ENCODE measurements at places on chromosomes 2 and 18.
A peak's percentile ranks its signal among the peaks of the same experiment; 100 is the strongest.

DNA sequence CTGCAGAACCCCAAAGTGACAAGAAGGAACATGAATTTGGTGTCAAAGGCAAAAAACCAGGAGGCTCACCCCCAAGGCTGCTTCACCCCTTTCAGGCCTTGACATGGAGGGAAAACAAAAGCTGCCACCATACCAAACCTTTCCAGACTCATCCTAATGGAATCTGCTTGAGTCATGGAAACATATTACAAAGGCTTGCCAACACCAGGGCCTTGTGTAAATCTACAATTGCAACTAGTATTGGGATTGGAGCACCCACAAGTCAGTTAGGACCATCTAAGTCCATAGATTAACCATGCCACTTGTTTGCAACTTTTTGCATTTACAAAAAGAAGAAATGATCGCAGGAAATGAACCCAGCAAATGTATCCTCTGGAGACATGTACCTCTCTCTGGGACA lies 297.6 kb downstream of the CDCA7 start:
- DNase-seq = peak; percentile 98

DNA sequence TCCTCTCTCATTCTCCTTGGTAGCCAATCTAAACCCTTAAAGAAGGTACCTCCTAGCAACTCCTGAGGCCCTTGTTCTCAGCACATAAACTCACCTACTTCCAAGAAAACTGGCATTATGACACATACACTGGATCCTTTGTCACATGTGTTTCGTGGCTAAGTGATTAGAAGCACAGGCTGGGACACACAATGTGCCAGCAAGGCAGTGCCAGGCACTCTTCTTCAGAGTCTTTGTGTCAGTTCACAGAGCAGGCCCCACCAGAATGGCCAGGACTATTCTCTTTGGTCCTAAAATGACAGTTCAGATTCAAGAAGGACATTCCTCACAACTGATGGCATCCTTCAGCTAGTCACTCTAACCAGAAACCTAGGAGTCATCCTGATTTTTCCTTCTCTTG lies 40.3 kb downstream of the SMC6 start:
- DNase-seq = no peak

GRCh38 chr2:123438675-123439074 lies 586.4 kb upstream of the CNTNAP5 start:
- DNase-seq = no peak

DNA sequence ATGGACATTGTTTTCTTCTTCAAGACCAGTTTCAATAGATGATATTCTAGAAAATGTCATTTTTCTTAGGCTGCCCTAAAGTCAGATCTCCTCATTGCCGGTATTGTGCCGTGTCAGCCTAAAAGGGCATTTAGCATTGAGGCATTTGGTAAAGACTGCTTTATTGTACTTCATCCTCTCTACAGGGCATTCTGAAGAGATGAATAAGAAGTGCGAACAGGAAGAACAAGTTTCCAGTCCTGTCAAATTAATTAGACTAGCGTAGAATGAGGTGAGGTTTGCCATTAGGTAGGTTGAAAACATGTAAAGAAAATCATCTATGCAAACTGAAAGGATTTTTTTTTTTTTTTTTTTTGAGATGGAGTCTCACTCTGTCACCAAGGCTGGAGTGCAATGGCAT lies 60.6 kb downstream of the ETAA1 start:
- no peak for DNase-seq

- no peak for DNase-seq
These were observed 382.6 kb downstream of the EPHA4 start for GRCh38 chr2:221189431-221190067.

GRCh38 chr18:11750581-11751310 lies 61.7 kb downstream of the GNAL start:
- no peak for DNase-seq

GRCh38 chr2:219455581-219455980 lies 20.9 kb downstream of the SPEG start:
- no peak for DNase-seq

GRCh38 chr2:25409468-25409867 lies 67.7 kb upstream of the DNMT3A start:
- DNase-seq = no peak

DNA sequence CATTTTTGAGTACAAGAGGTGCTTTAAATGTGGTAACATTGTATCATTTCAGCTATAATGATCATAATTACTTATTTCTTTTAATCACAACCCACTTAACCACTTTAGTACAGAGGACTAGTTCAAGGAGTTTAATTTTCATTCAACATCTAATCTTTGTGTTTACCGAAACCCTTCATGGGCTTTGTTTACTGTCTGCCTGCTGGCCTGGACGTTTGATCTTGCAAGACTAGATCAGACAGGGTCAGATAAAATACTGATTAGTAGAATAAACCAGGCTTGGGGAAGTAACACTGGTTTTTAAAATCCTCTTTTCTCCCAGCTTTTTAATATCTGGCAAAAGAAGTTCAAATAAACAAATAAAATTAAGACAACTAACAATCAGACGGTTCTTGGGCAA lies 93.6 kb downstream of the SATB2 start:
- no peak for DNase-seq

GRCh38 chr2:224892574-224893204 lies 149.6 kb downstream of the DOCK10 start:
- no peak for DNase-seq

GRCh38 chr2:43763091-43763490 lies 10.7 kb upstream of the DYNC2LI1 start:
- no peak for DNase-seq

DNA sequence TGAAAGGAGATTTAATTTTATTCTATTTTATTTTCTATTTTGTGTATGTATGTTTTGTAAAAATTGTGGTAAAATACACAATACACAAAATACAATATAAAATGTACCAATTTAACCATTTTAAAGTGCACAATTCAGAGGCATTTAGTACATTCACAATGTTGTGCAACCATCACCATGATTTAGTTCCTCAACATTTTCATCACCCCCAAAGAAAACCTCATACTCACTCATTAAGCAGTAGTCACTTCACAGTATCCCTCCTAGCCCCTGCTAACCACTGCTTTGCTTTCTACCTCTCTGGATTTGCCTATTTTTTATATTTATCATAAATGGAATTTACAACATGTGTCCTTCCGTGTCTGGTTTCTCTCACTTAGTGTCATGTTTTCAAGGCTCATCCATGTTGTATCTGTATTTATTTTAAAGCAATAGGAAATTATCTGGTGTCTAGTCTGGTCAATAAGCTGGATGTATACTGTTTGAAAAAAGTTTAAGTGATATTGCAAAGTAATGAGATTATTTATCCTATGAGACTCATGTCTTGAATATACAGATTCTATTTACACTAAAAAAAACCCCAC lies 77.9 kb upstream of the GLS start:
- no peak for DNase-seq

DNA sequence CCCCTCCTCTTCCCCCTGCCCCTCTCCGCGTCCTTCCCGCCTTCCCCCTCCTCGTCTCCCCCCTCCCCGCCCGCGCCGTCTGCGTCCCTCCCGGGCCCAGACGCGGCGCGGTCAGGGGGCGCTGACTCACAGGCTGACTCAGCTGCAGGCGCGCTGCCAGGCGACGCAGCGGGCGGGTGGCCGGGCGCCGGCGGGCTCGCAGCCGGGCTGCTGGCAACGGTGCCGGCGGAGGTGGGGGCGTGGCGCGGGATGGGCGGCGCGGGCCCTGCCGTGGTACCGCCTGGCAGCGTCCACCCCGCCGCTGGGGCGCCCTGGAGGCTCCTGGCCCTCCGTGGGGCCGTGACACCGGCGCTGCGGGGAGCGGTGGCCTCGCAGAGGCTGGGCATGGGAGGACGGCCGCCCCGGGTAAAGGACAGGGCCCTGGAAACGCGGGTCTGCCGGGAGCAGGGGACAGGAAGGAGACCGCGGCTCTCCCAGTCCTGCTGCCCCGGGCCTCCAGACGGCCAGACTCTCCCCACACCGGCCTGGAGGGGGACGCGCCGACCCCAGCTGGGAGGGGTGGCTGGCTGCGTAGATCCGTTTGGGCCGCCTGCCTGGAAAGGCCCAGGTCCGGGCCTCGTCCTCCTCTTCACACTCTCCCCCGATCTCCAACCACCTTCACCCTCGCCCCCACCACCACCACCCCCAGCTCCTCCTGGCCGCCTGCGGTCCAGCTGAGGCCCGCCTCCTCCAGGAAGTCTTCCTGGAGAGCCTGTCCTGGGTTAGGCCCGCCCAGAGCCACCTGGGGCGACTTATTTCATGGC lies 10.0 kb upstream of the PROC start:
- DNase-seq = peak; percentile 83

DNA sequence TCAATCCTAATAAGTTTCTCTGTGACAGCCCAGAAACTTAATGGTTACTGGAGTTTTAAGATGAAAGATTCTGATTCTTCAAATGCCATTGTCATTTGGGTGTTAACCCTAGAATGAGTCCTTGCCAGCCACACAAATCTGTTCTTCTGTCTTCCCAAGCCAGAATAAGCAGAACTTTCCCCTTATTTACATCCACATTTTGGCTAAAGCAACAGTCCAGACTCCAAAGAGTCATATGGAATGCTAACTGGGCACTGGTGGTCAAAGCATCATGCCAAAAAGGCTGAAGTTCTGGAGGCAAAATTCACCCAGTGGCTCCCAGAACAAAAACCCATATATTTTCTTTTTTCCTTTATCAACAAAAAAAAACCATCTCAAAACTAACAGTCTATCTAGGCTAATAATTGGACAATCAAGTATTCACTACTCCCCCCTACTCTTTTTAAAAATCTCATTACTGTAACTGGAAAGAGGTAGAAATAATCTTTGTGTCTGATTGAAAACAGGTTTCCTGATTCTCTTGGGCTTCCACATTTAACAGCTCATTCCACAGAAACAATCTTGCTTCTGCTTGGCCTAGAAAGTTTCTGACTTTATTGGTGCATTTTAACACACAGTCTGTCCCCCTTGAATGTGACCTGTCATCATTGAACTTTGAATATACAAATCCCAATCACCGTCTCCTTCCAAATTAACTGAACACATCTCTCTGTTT lies 89.6 kb upstream of the SETBP1 start:
- DNase-seq = peak; percentile 71

DNA sequence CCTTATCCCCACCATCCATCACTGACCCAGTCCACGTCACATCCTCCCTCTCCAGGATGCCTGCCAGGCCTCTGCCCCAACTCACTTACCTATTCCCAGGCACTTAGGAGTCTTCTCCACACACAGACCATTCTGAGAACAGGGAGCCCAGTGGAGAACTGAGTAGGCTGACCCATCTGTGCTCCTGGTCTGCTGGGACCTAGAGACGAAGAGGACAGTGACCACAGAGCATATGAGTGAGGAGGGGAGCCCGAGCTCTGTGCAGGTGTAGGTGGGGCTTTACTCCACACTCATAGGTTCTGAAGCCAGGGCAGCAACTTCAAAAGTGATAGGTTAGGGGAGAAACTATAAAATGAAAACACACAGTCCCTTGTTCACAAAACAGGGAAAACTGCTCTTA lies 130.0 kb downstream of the NDUFA10 start:
- no peak for DNase-seq

GRCh38 chr2:120448961-120449810 lies 103.2 kb downstream of the INHBB start:
- no peak for DNase-seq

DNA sequence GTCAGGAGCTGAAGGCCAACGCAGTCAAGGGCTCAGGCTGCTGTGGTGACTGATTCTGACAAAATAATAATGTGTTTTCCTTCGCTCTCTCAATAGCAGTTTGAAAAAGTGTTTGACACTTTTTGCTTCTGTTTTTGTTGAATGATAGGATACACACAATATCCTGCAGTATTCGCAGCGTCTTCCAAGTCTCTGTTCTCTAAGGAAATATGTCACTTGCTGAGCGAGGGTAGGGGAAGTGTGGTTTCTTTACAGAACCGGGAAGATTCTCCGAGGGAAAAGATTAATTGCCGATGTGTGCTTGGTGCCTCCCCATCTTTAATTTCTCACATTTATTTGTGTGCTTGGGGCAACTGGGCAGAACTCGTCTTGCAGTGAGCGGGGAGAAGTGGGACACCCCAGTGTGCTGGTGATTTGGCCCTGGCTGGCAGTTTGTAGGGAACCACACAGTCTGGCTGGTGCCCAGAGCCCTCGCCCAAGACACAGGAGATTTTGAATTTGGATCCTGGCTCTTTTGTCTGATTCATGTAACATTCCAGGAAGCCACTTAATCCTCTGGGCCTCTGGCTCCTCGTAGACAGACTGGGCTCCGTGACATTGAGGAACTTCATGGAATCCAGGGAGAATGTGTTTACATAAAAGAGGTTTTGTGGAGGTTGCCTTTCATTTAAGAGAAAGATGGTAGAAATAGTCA lies 169.4 kb downstream of the LDLRAD4 start:
- peak; percentile 45 for DNase-seq

DNA sequence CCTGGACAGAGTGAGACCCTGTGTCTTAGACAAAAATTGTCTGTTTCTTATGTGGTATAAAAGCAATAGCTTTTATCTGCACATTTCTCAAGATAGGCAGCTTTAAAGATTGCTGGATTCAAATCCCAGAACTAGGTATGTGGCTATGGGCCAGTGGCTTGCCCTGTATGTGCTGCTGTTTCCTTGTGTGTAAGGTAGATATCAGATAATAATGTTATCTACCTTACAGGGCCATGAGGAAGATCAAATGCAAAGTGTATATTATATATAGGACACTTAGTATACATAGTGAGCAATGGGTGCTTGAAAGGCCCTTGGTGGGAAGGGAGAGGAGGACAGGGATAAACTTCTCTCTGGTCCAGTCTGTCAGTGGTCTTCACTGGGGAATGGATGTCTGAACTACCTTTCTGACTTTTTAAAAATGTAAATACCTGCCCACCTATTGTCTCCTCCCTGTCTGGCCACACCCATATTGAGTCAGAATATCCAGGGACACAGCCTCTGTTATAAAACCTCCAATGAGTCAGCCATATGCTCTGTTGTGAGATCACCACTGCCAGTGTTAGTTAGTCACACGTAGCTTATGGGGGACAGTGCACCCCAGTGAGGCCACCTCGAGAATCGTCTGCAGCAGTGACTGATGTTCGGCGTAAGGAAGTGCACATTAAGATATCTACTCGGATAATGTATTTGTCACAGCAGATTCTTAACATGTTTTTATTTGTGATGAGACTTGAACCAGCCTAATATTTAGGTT lies 383.4 kb downstream of the PTPRM start:
- DNase-seq = peak; percentile 39

- DNase-seq = peak; percentile 0
These were observed 182.6 kb upstream of the THSD7B start for GRCh38 chr2:136582628-136583205.

DNA sequence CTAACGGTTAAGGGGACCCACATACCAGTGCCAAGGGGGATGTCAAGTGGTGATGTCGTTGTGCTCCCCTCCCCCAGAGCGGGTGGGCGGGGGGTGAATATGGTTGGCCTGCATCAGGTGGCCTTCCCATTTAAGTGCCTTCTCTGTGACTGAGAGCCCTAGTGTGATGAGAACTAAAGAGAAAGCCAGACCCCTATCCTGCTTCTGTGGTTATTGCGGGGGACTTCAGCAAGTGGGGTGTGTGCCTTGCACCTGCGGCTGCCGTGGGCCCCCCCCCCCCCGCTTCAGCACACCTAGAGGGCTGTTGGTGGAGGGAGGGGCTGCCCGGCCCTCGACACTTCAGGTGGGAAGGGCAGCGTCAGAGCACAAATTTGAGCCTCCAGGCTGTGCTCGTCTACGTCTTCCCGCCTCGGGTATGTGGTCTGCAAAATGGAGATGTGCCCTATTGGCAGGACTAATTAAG lies 6.1 kb downstream of the CTDSP1 start:
- DNase-seq = no peak

GRCh38 chr2:186346216-186346615 lies 139.8 kb upstream of the ZC3H15 start:
- no peak for DNase-seq

GRCh38 chr18:23283916-23284430 lies 148.7 kb downstream of the CABLES1 start:
- DNase-seq = peak; percentile 38

- DNase-seq = no peak
These were observed 54.6 kb downstream of the DCC start for GRCh38 chr18:52394602-52395001.

GRCh38 chr2:165572151-165572550 lies 102.7 kb downstream of the CSRNP3 start:
- DNase-seq = no peak
